ENCODE measurements at places on chromosomes 2 and 18.

- no peak for DNase-seq
Observed at GRCh38 chr2:191686729-191687128, 8.8 kb downstream of the NABP1 start.

DNA sequence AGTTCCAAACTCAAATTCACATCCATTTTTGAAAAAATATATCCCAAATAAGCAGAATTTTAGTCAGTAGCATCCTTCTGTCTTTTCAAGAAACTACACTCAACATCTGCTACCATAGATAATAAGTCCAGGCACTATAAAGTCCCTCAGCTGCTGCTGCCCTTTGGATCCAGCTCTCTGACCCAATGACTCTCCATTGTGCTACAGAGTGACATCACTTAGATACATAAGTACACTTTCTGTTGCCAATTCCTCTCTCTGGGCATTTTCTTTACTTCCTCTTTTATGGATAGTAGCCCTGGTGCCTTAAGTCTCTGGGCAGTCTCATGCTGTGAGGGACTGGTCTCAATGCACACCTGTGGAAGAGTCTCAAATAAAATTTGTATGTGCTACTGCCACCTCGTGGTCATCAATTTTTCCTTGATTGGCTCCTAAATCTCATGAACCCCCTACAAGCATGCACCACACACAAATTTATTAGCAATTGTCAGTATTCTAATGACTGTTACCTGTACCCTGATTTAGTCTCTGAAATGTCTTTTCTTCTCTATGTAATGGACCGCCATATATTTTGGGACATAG is 219.2 kb downstream of the LRP1B start:
- DNase-seq, result no peak

DNA sequence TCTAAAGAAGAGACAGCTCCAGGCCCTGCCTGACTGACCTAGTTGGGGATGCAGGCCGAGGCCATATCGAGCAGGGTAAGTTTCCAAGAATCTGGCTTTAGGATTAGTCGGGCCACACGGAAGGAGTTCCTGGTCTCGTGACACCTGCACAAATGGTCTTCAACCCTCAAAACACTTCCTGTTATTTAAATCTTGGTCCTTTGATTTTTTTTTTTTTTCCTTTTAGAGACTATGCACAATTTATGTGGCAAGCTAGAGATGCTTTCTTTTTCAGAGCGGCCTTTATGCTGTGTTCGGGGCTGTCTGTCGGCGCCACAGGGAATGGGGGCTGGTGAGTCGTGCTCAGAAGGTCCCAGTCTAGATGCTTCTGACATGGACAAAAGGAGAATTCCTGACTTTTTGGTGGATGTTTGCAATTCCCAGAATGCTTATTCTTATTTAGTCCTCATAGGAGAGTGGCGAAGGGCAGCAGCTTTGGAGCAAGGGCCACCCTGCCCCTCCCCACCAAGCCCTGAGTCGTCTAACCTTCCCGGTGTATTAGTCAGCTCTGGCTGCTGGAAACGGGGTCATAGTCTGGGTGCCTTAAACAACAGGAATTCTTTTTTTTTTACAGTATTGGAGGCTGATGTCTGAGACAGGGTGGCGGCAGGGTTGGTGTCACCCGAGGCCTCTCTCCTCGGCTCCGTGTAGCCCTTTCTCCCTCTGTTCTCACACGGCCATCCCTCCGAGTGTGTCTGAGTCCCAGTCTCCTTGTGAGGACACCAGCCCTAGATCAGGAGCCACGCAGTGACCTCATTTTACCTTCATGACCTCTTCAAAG is 27.4 kb downstream of the HPCAL1 start:
- DNase-seq, result no peak

DNA sequence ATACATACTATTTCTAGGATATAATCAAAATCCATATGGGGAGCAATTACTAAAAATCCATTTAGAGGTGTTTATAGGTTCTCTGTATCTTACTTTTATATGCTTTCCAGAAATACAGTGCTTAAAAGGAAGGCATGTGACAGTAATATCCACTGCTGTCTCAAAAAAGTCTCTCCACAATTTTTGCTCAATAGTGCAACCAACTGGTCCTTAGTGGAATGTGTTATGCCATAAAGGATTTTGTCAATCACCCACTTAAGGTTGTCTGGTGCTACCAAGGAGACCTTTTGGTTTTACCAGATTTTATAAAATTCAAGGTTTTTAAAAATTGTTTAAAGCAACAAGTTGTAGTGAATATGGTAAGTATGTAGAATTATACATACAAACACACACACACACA is 328.5 kb upstream of the DSEL start:
- no peak for DNase-seq

DNA sequence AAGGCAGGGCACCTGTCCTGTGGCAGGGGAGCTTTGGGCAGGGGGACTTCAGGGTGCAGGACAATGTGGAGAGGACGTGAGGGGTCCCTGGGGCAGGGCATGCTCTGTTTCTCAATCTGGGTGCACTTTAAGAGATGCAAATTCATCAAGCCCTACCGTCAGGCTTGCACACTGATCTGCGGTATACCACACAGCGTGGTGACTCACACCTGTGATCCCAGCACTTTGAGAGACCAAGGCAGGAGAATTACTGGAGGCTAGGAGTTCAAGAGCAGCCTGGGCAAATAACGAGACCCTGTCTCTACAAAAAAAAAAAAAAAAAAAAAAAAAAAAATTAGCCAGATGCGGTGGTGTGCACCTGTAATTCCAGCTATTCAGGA is 10.2 kb upstream of the GPC1 start:
- DNase-seq, result no peak

DNA sequence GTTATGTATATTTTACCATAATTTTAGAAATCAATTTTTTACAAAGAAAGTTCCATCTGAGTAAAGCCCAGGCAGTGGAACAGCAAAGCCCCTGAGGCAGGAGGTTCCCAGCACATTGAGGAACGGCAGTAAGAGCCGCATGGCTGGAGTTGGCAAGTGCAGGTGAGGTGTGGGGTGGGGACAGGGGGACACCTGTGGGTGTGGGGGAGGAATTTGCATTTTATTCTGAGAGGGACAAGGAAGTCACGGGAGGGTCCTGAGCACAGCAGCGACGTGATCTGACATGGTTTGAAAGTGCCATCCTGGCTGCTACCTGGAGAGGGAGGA is 16.1 kb upstream of the ADI1 start:
- no peak for DNase-seq

DNA sequence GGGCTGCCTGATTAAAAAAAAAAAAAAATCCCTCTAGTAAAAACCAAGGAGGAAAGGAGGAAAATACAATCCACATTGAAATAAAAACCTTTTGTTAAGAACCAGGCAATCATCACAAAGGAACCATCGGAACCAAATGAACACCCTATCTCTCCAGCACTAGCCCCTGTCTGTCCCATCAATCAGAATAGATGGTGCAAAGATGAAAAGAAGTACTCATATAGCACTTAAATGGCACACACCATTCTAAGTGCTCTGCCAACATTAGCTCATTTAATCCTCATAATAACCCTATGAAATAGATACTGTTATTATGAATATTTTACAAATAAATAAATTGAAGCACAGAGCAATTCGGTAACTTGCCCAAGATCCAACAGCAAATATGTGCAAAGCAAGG is 38.5 kb downstream of the LRP2 start:
- DNase-seq, result no peak

GRCh38 chr2:187552828-187553681 is 1.2 kb downstream of the TFPI start:
- peak; percentile 52 for DNase-seq

- peak; percentile 59 for DNase-seq
Observed at GRCh38 chr2:164841719-164842623, at the start of gene COBLL1. COBLL1 (minus strand) TSS chr2:164841823; CDS start chr2:164841196, 627 bp downstream.

GRCh38 chr2:201987426-201987825 is 46.2 kb upstream of the FZD7 start:
- no peak for DNase-seq

GRCh38 chr18:68960355-68960754 is 162.5 kb downstream of the CCDC102B start:
- DNase-seq, result no peak

DNA sequence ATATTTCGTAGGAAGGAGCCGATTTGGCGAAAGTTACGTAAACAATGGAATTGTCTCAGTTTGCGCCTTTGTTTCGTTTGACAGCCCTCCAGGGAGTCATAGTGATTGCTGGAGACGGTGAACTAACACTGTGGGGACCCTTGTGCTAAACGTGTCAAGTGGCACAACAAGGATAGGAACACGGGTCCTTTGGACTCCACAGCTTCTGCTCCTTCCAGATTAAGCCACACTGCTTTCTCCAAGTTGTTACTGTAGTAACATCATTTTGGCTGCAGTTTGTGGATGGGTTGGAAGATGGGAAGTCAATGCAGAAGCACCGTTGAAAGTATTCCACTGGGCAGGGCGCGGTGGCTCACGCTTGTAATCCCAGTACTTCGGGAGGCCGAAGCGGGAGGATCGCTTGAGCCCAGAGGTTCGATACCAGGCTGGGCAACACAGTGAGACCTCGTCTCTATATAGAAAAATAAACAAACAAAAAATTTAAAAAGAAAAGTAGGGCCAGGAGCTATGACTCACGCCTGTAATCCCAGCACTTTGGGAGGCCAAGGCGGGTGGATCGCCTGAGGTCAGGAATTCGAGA is 636 bp upstream of the IMMT start:
- no peak for DNase-seq

DNA sequence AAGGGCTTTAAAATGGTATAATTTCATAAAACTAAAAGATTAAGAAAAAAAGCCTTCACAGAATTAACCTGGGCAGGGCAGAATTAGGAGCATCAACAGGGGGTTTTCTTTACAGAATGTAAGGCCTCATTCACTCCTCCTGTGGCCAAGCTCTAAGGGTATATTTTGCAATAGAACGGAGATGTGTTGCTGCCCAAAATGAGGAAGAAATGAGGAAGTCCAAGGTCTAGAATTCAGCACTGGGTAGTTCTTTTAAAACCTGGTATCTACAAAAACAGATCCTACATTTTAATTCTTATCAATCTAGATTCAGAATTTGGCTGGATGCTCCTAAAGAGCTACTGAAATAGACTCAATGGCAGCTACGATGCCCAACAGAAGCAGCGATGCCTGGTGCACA is 101.8 kb downstream of the AKAIN1 start:
- DNase-seq, result no peak

- no peak for DNase-seq
Observed at GRCh38 chr2:160516547-160517365, 23.1 kb upstream of the RBMS1 start.

GRCh38 chr2:21746499-21746898 is 622.7 kb downstream of the TDRD15 start:
- DNase-seq, result no peak

DNA sequence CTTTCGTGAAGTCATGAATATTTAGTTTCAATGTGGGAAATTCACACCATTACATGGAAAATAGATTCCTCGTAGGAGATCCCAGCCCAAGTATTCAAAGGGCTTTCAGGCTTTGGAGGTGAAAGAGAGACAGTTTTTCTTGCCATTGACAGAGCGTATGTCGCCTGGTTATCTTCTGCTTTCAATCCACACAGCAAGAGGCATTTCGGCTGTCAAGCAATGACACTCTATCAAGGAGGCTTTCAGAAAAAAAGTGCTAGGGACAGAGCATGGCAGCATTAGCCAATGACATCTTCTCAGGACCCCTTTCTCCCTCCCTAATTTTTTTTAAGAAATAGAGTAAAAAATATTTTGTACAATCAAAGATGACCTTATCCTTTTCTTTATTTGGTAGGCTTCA is 492.8 kb downstream of the TMEM182 start:
- DNase-seq, result no peak

DNA sequence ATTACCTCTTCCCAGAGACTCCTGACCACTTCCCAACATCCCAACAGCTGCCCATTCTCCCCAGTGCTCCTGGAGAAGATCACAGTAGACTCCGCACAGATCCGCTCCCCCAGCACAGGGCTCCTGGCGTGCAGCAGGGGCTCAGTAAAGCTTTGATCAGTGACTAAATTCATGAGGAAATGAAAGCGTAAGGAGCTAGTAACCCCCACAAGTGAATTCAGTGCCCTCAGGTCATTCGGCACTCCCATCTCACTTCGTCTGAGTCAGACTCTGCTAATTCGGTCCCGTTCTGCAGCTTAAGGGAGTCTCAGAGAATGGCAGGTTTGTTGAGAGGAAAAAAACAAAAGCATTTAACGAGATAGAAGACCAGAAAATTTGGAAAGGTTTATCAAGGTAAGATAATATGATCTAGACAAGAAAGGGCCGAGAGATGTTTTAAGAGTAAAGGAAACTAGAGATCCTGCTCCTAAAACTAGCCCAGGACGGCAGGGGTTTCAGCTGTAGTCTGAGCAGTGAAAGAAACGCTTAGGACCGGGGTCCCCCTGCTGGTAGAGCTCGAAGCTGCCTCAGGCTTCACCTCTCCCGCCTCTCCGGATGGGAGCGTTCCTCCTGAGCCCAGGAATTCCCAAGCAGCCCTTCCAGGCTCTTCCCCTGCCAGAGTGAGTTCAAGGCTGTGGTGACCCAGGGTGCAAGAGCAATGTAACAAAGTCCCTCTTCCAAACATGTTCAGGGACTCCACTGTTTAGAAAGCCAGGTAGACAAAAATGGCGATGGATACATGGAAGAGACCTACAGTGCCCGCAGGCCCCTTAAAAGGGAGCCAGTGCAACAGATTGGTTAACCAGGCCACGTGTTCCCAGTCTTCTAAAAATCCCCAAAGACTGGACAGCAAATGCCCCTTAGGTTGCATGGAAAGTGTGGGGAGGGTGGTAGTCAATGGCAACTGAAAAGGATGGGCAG is 127.3 kb downstream of the DNER start:
- peak; percentile 59 for DNase-seq

- DNase-seq, result no peak
Observed at GRCh38 chr2:45605116-45605515, 6.0 kb downstream of the SRBD1 start.

- DNase-seq, result no peak
Observed at GRCh38 chr2:181239201-181239799, 217.9 kb upstream of the ITGA4 start.

DNA sequence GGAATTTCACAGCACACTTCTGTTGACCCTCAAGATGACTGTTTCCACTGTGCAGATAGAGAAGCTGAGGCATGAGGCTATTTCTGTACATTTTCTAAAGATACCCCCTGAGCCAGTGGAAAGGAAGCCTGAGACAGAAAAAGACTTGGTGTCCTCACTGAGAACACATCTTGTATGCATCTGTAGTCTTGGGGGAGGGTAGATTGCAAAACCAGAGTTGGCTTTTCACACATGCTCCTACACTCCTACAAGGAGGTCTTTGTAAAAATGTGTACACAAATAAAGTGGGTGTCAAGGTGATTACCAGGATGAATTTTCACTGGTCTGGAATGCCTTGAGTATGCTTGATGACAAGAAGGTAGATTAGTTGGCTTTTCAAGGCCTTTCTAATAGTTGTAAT is 98.0 kb downstream of the KCTD18 start:
- DNase-seq, result no peak

DNA sequence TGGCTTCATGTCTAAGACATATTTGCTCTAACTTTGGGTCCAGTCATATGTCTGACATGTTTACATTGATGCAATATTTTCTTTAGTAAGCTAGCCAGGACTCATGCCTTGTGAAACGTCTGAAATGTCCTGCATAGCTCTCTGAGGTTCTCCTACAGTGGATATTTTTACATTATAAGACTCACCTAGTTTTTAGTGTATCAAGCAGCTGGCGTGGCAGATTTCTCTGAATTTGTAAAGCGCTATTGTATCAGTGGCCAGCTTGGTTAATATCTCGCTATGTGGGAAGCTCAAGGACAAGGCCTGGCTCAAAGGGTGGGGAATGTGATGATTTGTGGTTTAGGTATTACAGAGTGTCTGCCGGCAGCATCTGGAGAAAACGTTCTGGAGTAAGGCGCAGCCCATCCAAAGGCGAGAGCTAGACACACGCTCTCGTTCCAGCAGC is 164.3 kb downstream of the LTBP1 start:
- DNase-seq, result no peak

- DNase-seq, result no peak
Observed at GRCh38 chr2:136183097-136183496, 65.1 kb upstream of the CXCR4 start.

GRCh38 chr2:189129971-189130370 is 49.6 kb downstream of the COL5A2 start:
- DNase-seq, result peak; percentile 60
